ENCODE measurements at places on chromosomes 5 and 9.

- no peak for DNase-seq
Observed at GRCh38 chr9:78578072-78578471, 281.1 kb downstream of the PSAT1 start.

GRCh38 chr5:113673041-113673440, 159.5 kb downstream of the YTHDC2 start:
- DNase-seq, result no peak

DNA sequence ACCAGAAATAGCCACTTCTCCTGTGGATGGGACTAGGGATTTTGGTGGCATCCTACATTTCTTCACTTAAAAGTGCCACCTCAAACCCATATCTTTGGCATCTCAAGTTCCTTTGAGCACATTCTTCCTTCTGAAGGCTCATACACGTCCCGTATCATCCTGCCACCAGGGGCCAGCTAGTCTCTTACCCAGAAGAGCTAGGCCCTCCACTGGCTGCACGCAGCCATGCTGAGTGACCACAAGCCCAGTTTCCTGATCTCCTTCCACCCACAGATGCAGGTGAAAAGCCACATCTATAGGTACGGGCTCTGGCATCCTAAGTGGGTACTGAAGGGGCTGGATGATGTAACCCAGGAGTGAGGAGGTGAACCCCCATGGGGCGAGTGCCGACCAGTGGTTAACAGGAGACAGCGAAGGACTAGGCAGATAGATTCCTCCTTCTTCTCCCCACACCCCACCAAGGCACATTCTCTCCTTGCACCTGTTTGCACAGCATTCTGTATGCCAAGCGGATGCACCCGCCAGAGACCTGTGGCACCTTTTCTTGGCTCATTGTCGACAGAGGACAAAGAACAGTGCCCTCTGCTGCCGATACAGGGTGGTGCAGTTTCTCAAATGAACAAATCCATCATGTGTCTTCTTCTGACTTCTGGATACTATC, 14.4 kb upstream of the SCGB3A1 start:
- no peak for DNase-seq

- DNase-seq, result no peak
Observed at GRCh38 chr9:102550266-102550665, 444.9 kb upstream of the CYLC2 start.

GRCh38 chr5:169788168-169788567, 151.1 kb downstream of the DOCK2 start:
- DNase-seq, result no peak

DNA sequence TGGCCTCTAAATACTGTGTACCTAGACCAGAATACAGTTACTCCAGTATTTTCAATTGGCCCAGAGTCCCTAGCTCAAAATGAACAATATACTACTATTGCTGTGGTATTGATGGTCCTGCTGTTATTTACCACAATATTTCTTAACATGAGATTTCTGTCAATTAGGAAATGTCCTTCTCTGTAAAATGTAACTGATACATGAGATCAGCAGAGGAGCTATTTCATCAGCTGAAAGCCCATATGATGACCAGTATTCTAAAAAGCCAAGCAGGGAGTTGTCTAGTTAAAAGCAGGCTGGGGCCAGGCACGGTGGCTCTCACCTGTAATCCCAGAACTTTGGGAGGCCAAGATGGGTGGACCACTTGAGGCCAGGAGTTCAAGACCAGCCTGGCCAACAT, 187.7 kb upstream of the PTGER4 start:
- DNase-seq, result no peak

GRCh38 chr9:94554078-94554438, 825 bp upstream of the PCAT7 start:
- DNase-seq, result no peak

All from cortex of kidney (tissue), 1 donor.